ENCODE measurements at places on chromosomes 12 and 14.

DNA sequence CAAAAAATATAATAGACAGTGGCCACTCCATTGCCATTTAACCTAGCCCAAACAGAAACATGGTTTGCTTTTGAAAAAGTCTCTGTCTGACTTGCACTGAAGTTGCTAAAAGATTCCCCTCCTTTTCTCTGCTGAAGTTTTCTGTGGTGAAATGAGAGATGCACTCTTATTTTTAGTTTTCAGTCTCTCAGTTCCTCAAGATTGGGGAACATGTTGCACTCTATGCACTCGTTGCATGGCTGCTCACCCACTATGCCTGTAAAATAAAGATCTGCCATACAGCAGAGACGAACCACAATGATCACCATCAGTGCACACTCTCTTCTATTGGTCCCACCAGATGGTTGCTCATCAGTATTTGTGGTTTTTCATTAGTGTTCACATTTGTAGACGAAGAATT, 13.1 kb upstream of the DAAM1 start:
- DNase-seq, result no peak

GRCh38 chr12:56189918-56190694, 823 bp upstream of the SMARCC2 start:
- DNase-seq, result peak; percentile 92

GRCh38 chr12:18323159-18323558, 61.8 kb downstream of the PIK3C2G start:
- DNase-seq, result no peak

DNA sequence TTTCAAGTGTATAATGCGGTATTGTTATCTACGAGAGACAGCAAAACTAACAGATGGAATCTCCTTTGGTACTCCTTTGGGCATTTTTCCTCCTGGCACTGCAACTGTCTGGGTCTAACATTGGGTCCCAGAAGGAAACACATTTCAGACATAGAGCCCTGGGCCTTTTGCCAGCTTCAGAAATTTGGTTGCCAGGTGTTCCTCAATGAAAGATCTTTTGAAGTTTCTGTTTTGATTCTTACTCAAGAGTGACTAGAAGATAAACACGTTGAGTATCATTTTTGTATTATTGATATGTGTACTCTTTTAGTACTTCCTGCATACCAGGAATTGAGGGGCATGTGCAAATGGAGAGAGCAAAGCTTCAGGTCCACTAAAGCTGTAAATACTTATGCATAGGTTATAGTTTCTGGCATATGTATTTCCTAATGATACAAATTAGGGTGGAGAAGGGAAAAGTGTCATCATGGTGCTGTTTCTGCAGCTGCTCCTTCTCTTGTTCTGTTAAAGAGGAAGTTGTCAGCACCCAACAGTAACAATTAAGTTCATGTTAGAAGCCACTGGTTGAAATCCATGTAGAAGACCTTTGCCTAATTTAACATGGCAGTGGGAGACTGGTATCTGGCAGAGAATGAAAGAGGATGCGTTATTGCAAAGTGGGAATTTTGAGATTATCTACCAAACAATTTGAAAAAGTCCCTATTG, 53.5 kb downstream of the SLC38A6 start:
- DNase-seq, result peak; percentile 55

DNA sequence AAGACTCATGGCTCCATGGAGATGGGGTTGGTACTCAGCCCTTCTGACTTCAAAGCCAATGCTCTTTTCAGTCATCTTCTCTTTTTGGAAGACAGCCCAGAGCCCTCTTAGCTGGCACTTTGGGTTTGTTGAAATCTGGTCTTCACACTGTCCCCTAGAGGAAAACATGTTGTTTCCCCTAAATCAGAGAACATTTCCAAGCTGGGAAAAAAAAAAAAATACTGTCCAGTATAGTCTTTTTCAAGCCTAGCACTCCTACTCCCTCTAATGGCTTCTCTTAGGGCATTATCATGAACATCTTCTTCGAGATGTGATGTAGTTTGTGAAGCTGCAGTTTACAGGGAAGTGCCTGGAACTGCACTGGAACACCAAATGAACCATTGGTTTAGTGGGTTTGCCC, 3.0 kb upstream of the ZC3H14 start:
- DNase-seq, result no peak

DNA sequence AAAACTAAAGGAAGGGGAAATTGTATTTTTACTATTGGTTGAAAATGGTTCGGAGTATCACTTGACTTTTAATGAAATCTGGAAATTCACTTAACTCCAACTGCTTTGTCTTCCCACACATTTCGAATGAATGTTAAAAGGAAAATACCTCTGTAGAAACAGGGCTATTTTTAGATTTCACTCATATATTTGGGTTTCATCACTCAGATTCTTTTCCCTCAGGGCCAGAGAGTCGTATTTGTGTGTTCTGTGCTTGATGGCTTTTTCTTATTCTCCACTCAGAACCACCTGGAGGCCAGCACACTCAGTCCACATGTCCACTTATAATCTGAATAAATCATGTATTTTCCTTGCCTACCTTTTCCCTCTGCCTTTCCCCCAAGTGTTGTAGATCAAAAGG, 40.0 kb downstream of the DAAM1 start:
- no peak for DNase-seq

DNA sequence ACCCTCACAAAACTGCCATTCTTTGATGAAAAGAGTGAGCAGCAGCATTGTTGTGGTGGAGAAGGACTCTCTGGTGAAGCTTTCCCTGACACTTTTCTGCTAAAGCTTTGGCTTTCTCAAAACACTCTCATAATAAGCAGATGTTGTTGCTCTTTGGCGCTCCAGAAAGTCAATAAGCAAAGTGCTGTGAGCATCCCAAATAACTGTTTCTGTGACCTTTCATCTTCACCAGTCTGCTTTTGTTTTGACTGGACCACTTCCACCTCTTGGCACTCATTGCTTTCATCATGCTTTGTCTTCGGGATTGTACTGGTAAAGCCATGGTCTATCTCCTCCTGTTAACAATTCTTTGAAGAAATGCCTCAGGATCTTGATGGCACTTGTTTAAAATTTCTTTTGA, 424.7 kb upstream of the TMPO start:
- no peak for DNase-seq

DNA sequence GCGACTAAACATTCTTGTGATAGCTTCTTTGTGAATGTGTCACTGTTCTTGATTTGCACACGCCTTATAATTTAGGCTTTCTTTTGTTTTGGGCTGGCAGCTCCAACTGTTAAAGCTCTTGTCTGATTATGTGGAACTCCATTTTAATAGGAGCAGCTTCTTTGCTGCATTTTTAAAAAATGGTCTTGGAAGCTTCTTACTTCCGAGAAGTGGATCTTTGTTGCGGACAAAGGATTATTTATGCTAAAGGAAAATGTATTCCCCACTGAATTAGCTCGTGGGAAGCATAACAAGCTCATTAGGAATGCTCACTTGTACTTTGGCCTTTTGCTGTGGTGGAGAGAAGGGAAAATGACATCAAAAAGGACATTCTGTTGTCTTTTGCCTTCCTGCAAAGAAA, 20.0 kb downstream of the GAS2L3 start:
- no peak for DNase-seq

- DNase-seq, result peak; percentile 89
These were observed 239.0 kb upstream of the ATP2B1 start for GRCh38 chr12:89947437-89948270.

- DNase-seq, result no peak
These were observed 5.9 kb upstream of the RNASE12 start for GRCh38 chr14:20597108-20597507.

GRCh38 chr14:83827383-83827782, 1702.6 kb upstream of the FLRT2 start:
- no peak for DNase-seq

- DNase-seq, result no peak
These were observed 172.1 kb downstream of the GXYLT1 start for GRCh38 chr12:41972598-41972997.

DNA sequence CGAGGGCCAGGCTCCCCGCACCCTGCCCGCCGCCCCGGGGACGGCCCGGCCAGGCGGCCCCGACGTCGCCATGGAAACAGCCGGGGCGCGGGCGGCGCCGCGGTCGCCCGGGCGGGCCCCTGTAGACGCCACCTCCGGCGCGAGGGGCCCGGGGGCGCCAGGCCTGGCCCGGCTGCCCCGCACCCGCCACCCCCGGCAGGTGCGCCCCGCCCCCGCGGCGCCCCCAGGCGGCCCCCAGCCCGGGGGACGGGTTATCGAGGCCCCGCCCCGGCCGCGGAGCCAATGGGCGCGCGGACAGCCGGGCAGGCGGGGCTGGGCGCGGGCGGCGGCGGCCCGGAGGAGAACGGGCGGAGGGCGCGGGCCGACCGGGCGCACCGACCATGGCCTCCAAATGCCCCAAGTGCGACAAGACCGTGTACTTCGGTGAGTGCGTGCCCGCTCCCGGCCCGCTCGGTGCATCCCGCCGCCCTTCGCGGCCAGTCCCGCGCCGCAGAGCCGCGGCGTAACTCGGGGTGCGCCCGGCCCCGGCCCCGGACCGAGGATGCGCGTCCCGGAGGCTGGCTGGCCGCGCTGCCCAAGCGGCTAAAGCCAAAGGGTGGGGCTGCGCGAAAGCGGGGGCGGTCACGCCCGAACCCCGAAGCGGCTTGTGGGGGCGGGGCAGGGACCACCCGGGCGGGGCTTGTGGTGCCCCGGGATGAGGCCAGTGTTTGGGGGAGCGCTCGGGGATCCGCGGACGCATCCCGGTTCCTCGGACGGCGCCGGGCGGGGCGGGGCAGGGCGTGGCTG, at the start of gene CRIP2:
TSS of gene CRIP2 (plus strand) at position 339 of the 786 bp plus-strand sequence. CDS start at position 381, 42 bp downstream.
- DNase-seq, result no peak

DNA sequence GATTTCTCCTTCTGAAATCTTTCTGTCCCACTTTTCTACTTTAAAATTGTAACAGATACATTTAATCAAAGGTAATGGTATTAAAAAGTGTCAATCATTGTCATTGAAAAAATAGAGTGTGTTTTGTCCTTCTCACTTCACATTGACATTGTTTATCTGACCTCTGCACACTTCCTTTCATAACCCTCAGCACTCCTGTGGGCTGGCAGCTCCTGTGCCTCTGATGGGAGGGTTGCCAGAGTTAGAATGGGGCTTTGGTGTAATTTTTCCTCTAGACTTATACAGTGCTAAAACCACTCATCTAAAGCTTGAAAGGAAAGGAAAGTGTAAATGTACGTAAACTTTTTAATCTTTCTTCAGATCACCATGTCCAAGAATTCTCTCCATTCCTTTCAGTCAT, 23.7 kb downstream of the KCNA1 start:
- DNase-seq, result no peak

Data from inflammatory macrophage treated with lipopolysaccharide for 1 hour (primary cell).